ENCODE measurements at places on chromosomes 12 and 14.

- no peak for DNase-seq
Observed at GRCh38 chr12:28425526-28425925, 235.3 kb downstream of the CCDC91 start.

- DNase-seq, result no peak
Observed at GRCh38 chr12:51065530-51065929, 17.4 kb downstream of the LETMD1 start.

DNA sequence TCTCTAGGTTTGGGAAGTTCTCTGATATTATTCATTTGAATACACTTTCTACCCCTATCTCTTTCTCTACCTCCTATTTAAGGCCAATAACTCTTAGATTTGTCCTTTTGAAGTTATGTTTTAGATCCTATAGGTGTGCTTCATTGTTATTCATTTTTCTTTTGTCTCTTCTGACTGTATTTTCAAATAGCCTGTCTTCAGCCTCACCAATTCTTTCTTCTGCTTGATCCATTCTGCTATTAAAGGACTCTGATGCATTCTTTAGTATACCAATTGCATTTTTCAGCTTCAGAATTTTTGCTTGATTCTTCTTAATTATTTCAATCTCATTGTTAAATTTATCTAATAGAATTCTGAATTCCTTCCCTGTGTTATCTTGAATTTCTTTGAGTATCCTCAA lies 199.2 kb downstream of the CRADD start:
- DNase-seq, result no peak

- DNase-seq, result no peak
Observed at GRCh38 chr12:69055280-69055679, 122.3 kb upstream of the CPM start.

DNA sequence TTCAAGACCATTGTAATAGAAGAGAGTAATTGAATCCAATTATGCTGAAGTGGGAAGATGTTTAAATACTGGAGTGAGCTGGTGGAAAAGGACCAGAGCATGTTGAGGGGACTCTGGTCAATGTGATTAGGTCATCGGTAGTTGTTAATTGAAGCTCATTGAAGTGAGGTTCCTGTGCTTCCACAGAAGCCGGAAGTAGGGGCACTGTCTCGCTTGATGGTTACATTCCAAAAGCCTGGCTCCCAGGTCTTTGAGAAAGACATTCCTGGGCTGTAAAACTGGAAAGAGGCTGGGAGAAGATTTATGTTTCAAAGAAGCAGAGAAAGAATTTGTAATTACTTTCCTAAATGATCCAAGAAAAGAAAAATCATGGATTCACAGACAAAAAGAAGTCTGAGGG lies 12.3 kb upstream of the CLECL1 start:
- no peak for DNase-seq

GRCh38 chr14:77543637-77544334 lies 45.2 kb upstream of the ISM2 start:
- no peak for DNase-seq

GRCh38 chr12:77161944-77162343 lies 96.6 kb upstream of the E2F7 start:
- no peak for DNase-seq

GRCh38 chr12:16796168-16796567 lies 190.2 kb upstream of the LMO3 start:
- no peak for DNase-seq

GRCh38 chr14:38755036-38755435 lies 348.0 kb downstream of the SEC23A start:
- DNase-seq, result no peak

GRCh38 chr12:130286741-130287440 lies 50.8 kb upstream of the PIWIL1 start:
- no peak for DNase-seq

DNA sequence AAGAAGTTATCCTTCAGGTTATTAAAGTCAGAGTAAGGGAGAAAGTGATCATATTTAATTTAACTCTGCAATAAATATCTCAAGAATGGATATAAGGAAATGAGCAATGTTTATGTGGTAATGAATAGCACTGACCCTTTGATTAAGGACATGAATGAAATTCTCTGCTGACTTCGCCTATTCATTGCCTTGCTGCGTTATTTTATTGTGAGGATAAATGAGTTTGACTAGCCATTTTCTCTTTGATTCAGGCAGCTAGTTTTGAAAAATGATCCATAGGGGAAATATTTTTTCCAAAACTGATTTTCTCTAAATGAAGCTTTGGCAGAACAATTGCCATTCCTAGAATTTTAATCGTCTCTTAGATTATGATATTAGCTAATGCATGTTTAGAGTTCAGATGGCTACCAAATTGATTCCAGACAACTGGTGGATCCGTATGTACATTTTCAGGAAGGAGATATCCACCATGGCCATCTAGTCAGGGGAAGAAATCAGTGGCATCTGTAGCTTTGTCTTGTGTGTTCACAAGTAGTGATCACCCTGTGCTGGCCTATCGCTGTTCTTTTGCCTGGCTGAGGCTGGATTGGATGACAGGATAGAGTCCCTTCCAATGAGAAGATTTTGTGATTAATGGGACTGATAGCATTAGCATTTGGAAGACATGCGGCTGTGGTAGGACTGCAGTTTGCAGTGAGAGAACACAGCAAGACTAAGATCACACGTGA lies 302.3 kb upstream of the RGS6 start:
- no peak for DNase-seq

- DNase-seq, result no peak
Observed at GRCh38 chr14:96673706-96674105, 123.5 kb upstream of the VRK1 start.

- DNase-seq, result no peak
Observed at GRCh38 chr12:109627633-109628032, 54.0 kb downstream of the MVK start.

GRCh38 chr14:101019990-101020710 lies 116.6 kb upstream of the RTL1 start:
- DNase-seq, result no peak

GRCh38 chr12:31650918-31651317 lies 8.6 kb upstream of the ETFBKMT start:
- no peak for DNase-seq

- DNase-seq, result no peak
Observed at GRCh38 chr12:120239776-120240494, 25.6 kb downstream of the PXN start.

GRCh38 chr12:9064201-9064814 lies 51.4 kb downstream of the A2M start:
- DNase-seq, result no peak

DNA sequence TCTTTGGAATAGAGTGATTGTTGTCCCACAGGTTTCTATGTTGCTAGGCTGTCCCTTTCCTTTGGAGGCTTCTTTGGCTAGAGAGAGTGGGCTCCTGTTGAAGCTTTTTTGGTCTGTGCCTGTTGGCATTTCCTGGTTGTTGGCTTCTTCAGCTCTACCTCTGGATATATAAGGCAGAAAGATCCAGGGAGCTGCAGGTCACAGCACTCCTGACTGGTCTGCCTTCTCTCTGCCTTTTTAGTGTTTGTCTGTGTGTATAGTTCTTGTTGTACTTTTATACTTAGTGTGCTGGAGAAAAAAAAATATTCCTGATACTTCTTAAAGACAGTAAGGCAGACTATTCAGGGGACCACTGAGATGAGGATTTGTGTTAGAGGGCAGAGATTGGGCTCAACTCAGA lies 202.7 kb downstream of the FBXL14 start:
- DNase-seq, result no peak

- DNase-seq, result no peak
Observed at GRCh38 chr12:130849561-130850417, 10.7 kb upstream of the STX2 start.

- DNase-seq, result no peak
Observed at GRCh38 chr12:1620092-1620491, 8.9 kb upstream of the WNT5B start.

GRCh38 chr14:31251028-31251958 lies 43.7 kb upstream of the HECTD1 start:
- no peak for DNase-seq

DNA sequence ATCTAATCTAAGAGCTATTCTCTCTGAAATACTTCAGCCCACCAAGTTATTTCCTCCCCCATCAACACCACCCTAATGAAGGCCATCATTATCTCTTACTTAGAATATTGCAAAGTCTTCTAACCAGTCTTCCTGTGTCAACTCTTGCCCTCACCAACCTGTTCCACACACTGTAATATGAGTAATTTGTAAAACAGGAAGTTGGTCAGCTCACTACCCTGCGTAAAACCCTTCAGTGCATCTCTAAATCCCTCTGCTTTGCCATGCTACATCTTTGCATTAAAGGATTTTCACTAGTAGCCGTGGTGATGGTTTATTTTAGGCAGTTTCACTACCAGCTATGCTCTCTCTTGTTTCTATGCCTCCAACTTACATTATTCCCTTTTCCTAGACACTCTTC lies 70.0 kb downstream of the KIF21A start:
- DNase-seq, result peak; percentile 55

GRCh38 chr12:51071663-51072062 lies 11.7 kb downstream of the CSRNP2 start:
- DNase-seq, result no peak

DNA sequence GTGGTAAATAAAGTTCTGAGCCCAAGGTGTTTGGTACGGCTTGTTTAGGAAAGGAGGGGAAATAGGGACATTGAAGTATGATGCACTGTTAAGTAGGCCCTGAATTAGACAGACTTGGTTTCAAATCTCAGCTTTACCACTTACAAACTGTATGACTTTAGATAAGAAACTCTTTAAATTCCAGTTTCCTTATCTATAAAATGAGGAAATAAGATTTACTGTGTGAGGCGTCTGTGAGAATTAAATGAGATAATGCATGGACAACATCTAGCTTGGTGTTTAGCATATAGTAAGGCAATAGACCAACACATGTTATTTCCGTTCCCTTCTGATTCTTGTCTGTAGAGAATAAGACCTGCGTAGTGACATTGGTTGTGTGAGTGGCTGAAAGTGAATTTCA lies 7.0 kb downstream of the NCKAP1L start:
- DNase-seq, result no peak

GRCh38 chr14:32298346-32298745 lies 30.8 kb upstream of the AKAP6 start:
- DNase-seq, result no peak

DNA sequence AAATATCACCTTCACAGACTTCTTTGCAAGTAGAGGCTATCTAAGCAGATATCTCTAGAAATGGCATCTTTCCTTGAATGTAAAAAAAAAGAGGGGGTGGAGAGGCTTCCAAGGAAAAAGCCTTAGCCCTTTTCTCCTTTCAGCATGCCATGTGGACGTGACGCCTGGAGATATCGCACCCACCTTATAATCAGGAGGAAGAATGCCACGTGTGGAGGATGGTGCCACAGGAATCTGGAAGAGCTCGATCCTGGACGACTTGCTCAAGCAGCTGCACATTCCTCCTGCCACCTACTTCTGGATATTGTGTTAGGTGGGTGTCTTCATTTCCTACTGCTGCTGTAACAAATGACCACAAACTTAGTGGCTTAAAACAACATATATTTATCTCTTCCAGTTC lies 203.6 kb downstream of the NUAK1 start:
- no peak for DNase-seq

DNA sequence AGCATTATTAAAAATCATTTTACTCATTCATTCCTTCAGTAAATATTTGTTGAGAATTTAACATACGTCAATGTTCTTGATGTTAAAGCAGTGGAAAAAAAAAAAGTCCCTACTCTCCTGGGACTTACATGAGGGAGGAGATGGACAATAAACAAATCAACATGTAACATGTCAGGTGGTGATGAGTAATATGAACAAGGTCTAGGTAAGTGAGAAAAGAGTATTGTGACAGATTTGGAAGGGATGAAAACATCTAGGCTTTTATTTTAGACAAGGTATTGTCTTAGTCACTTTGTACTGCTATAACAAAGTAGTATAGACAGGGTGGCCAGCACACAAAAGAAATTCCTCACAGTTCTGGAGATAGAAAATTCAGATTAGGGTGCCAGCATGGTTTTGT lies 167.2 kb downstream of the FSCB start:
- DNase-seq, result no peak

- no peak for DNase-seq
Observed at GRCh38 chr12:51955702-51956101, 4.2 kb downstream of the ACVR1B start.

GRCh38 chr12:70535896-70536374 lies 101.3 kb downstream of the PTPRB start:
- DNase-seq, result no peak

- no peak for DNase-seq
Observed at GRCh38 chr12:124222368-124223245, 72.3 kb upstream of the RFLNA start.

- no peak for DNase-seq
Observed at GRCh38 chr12:53481939-53482586, 17.2 kb downstream of the MAP3K12 start.

DNA sequence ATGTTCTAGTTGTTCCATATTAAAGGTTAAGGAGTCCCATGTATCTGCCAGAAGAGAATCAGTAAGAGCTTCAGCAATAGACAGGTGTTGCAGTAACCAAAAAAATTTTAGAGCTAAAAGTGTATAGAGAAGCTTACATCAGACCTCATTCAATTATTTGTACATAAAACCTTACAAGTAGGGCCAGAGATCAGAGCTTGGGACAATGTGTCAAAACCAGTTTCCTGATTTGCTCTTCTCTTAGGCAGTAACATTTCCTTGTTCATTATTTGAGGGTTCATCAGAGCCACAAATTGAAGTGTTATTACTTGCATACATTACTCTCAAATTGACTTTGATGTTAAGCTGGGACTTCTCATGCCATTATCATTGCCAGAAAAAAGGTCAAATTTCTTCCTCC lies 55.5 kb upstream of the ATXN7L3B start:
- DNase-seq, result no peak

DNA sequence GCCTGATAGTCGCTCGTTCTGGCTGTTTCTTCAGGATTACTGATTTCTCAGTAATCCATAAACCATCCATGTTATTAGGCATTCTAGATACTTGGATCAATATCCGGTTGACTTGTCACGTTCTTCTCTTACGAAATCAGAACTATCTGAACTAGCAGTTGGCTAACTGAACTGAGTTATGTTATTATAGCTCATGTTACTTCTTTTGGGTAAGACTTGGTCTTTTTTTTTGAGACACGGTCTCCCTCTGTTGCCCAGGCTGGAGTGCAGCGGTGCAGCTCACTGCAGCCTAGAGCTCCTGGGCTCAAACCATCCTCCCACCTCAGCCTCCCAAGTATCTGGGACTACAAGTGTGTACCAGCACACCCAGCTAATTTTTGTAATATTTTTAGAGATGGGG lies 178.6 kb downstream of the PRKCH start:
- DNase-seq, result no peak

DNA sequence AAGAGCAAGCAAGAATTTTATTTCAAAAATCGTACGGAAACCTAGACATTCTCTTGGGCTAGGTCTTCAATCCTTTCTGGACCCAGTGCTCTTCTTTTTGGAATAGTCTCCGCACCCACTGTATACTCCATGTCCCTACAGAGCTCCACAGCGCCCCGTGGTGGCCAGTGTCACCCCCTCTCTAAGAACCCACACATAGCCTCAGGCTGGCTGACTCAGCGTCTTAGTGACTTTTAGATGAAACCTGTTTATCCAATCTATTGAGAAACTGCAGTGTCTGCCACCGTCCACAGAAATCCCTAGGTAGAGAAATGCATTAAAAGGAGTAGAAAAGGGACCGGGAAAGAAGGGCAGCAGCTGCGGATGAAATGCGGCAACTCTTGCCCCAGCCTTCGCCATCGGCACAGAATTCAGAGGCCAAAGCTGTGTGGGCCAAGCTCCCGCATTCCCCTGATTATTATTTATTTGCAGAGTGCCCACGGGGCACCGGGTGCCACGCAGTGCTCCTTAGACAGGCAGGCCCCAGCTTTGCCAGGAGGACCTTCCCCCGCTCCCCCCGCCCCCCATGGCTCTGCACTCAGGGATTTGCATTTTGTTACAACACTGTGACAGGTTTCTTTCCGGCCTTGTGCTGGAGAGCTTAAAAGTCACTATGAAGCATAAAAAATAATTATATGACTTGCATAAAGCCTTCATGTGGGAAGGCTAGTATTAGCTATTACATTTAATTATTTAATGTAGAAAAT lies 170.1 kb upstream of the FKBP4 start:
- no peak for DNase-seq

All from natural killer cell (primary cell).